ENCODE measurements at places on chromosomes 3 and 15.

- no peak for DNase-seq
Observed at GRCh38 chr15:37104424-37104981, 4.2 kb upstream of the MEIS2 start.

DNA sequence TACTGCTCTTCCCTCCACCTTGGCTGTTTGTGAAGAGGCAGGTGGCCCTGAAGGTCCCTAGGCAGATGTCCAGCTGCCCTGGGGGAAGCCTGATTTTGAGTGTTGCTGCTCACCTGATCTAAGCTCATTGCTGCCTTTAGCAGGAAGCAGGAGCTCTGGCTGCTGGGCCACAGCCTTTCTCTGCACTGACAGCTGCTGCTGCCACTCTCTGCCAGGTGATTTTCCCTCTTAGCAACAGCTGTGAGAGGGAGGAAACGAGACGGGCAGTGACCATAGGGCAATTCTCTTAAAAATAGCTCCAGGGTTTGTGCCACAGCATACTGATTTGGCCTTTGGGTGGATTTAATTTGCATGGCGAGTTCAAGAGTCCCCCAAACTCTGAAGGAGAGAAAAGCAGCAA is 415.8 kb upstream of the SEMA6D start:
- DNase-seq = no peak

DNA sequence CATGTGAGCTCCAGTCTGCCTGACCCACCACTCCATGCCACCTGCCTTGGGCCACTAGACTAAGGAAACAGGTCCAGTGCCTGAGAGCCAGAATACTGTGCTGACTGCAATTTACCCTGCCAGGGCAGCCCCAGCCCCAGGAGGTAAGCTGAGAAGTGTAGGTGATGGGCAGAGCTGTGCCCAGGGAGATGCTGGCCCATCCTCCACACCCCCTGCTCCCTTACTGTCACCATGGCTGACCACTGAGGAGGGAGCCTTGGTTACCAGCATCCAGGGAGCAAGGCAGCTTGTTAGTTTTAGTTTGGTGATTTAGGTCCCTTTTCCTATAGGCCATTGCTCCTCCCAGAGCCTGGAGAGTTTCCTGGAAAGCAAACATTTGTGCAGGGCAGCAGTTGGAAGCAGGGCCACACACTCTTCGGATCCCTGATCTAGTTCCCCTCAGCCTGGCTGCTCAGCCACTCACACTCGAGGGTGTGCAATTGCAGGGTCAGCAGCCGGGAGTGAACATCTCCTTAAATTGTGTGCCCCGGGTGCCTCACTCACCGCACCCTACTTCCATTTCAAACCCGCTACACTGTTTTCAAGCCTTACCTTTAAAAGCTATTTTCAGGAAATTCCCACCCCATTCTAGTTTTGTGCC is 2.0 kb downstream of the GALNT15 start:
- no peak for DNase-seq

DNA sequence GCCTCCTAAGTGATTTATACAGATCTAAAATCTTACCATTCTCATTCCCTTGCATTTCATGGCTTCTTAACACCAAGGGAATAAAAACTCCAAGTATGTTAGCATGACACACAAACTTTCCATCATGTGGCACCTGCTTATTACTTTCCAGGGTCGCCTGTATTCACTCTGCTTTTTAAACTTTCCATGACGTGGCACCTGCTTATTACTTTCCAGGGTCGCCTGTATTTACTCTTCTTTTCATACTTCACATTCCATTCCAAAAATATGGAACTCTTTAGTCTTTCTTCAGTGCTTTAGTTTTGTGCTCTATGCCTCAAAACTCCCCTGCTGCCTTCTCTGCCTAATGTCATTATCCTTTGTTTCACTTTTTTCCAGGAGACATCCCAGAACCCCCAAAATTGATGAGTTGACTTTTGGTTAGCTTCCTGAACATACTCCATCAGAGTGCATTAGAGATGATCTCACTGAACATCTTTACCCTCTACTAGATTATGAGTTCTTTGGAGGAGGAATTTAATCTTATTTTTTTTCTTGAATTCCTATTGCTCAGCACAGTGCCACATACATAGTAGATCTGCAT is 47.0 kb downstream of the CALML4 start:
- no peak for DNase-seq

DNA sequence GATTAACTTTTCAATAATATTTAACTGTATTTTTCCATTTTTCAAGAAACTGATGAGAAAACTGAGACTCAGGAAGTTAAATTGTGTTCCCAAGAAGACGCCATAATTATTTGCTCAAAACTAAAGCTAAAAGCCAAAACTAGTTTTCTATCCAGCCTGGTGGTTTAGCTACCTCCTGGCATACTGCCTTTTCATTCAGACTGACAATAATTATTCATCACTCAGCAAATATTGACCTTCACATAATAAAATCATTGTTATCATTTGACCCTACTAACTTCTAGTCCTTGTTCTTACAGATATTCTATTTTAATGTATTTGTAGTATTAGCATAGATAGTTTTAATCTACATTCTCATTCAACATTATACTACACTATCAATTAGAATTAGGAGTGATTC is 210.6 kb upstream of the GADL1 start:
- no peak for DNase-seq

- DNase-seq = no peak
Observed at GRCh38 chr15:26667222-26667988, 105.5 kb downstream of the GABRB3 start.

- no peak for DNase-seq
Observed at GRCh38 chr3:50444782-50445181, 58.7 kb downstream of the CACNA2D2 start.

DNA sequence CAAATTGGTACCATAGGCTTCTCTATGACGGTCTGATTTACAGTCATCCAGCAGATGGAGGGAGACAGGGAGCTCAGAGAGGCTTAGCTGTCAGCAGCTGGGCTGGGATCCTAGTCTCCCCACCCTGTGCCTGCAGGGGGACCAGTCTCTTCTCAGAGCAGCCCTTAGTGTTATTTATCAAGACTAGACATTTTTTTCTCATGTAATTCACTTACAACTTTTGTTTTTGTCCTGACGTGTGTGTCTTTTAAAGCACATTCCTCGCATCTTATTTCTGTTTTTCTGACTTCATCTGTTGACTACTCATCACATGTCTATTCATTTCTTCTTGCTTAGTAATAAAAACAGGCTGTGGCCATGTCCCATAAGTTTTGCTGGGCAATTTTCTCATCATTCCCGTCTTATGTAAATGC is 116.1 kb downstream of the KLF13 start:
- DNase-seq = no peak

DNA sequence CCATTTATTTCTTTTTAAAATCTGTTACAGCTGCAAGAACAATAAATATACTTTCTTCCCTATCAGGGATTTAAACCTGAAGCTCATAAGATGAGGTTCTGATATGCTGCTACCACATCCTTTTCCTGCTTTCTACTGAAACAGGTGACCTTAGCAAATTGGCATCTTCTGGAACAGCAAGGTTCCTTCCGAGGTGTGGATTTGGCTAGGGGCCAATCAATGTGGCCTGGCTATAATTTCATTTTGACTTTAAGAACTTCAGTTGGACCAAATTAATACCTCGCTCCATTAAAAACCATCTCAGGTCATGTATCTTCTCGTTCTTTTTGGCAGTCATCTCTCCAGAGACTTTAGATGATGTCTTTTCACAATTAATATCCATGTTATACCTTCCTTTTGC is 53.4 kb upstream of the C3orf80 start:
- no peak for DNase-seq

GRCh38 chr15:92023965-92024364 is 170.5 kb downstream of the SLCO3A1 start:
- no peak for DNase-seq

DNA sequence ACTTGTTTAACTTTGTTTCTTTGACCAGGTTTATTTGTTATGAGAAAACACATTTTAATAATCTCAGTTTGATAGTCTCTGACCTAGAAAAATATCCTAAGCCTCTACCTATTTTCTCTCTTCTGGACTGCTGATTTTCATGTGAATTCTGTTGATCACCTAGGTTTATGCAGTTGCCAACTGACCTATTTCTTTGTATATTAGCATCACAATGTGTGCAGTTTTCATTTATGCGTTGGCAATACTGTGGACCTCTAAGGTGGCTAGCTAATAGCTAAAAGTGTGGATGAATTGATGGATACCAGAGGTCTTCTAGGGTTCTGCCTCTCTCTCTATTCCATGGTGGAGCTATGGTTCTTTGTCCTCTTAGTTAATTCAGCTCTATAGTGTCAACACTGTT is 72.1 kb downstream of the LRRC49 start:
- no peak for DNase-seq

DNA sequence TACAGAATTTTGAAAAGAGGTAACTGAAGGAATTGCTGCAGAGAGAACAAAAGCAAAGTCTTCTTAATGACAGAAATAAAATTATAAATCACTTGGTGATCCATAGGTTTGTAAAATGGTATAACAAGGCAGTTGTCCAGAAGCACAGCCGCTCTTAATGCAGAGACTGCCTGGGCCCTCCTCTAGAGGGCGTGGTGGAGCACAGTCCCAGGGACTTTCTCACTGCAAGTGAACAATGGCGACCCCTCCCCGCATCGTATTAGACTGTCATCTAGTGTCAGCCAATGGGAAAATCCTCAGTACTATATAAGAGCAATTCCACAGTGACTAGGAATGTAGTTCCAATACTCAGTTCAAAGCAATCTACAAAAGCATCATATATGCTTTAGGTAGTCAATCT is 26.4 kb upstream of the ZBED2 start:
- DNase-seq = no peak

- DNase-seq = no peak
Observed at GRCh38 chr3:161977063-161977462, 480.5 kb downstream of the OTOL1 start.

DNA sequence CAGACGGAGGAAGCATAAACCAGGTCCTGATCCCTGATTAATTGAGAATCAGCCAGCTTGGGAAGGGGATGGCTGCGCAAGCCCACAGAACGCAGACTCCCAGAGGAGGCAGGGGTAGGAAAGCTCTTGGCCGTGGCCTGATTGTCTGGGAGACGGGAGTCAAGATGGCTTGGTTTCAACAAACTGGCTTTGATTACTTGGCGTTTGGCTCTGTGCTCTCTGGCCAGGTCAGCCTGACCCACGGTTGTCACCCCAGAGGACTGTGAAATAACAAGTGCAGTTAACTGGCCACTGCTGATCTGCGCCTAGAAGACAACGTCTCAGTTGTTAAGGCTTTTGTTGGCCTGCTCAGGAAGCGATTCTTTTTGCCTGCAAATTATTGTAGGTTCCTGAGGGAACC is 387.0 kb upstream of the PROK2 start:
- DNase-seq = no peak

DNA sequence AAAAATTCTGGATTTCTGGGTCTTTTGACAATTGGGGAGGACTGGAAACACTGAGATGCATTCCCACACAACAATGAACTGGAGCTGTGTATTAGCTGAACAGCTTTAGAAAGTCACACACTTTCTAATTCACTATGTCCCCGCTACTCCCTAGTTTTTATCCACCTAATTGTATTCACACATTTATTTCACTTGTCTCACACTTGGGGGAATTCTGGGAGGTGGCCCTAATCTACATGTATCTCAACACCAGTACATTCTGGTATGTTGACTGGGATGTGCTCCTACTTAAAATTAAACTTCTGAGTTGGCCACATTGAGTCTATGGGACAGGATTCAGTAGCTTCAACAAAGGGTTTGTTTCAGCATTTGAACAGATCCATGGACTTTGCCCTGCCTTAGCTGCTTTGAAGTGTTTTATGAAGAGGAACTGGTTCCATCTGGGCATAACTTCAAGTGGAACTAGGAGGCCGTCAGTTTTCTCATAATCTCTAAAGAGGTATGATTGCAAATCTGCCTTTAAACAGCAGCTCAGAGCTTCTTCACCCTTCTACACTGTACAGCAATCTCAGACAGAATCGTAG is 106.5 kb upstream of the CMC1 start:
- DNase-seq = no peak

GRCh38 chr3:184716622-184717398 is 4.9 kb upstream of the MAGEF1 start:
- DNase-seq = no peak

- no peak for DNase-seq
Observed at GRCh38 chr15:70613271-70613670, 150.1 kb downstream of the UACA start.

- no peak for DNase-seq
Observed at GRCh38 chr15:55742498-55742926, 440 bp downstream of the PRTG start.

DNA sequence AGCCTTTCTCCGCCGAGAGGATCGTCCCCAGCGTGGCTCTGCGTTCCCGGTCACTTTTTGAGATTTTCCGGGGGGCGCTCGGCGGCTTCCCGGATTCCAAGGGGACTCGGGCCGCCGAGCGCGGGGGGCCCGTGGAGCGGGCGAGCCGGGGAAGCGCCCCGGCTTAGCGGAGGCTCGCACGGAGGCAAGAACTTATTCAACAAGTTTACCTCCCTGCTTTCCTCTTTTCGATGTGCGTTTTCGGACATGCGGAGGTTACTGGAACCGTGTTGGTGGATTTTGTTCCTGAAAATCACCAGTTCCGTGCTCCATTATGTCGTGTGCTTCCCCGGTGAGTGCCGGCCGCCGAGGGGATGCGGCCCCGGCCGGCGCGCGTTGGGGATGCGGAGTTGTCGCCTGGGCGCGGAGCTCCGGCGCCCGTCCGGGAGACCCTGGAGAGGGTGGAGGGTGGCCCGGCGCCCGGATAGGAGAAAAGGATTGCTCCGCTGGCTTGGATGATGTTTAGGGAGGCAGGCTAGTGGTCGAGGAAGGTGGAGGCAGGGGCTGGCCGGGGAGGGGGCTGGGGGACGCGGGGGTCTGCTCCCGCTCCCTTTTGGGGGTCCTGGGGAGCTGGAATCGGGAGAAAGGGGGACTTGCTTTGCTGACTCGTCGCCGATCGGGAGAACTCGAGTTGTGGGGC is 810 bp downstream of the PTPRG start:
- DNase-seq = no peak

DNA sequence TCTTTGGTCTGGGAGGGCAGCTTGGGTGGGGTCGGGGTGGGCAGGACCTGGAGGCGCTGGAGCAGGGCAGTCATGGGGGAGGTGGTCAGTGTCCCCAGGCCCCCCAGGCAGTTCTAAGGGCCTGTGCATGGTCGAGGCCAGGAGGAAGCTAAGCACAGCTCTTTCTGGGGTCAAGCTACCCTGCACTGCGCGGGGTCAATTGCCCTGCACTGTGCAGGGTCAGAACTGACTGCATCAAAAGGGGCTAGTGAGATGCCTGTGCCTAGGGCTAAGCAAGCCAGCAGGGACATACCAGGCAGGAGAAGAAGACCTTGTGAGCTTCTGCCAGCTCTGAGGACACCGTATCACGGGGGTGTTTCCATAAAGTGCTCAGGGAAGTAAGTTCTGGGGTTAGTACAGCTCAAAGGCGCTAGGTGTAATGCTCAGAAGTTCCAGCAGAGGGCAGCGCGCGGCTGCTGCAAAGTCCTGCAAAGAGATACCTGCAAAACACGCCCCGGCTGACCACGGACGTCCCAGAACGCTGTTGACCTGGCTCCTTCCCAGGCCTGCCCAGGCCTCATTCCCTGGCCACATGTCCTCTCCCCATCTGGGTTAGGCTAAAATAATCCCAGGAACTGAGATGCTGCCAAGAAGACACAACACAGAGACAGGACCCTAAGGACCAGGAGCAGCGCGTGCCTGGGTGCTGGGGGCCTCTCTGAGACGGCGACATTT is 18.8 kb upstream of the IQSEC1 start:
- peak; percentile 65 for DNase-seq

Data from effector CD8-positive, alpha-beta T cell (primary cell).